ENCODE measurements at places on chromosomes 4 and X.

- DNase-seq: no peak
Observed at GRCh38 chr4:119314356-119314755, 7.6 kb downstream of the FABP2 start.

DNA sequence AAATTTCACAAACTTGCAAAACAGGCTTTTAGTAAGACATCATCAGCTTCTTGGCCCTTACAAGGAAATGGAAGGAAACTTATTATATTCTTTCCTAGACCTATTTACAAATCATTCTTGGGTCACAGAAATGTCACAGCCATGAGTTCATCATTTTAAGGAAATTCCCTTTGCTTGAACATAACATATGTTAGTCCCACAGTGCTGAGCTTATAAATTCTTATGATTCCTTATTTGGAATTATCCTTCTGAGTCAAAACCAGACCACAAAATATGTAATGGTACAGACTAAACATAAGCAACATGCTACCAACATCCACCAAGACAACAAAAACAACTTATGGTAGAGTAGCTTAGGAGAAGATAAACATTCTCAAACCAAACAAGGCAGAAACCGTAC, 236.9 kb upstream of the CTSO start:
- no peak for DNase-seq

GRCh38 chr4:133555671-133556070, 406.6 kb downstream of the PCDH10 start:
- DNase-seq: no peak

DNA sequence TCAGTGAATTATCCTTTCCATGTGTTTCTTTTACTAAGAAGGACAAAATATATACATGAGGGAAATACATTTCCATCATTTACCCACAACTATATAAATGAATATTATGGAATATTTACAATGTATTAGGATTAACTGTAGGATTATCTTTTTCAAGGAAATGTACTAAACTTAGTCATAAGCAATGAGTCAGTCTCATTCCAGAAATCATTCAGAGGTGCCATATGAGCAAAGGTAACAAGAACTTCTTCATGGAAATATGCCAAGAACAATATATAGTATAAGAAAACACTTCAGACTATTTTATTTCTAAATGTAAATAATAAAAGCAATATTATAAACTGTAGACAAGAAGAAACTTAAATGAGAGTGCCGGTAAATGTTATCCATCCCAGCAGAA, 67.1 kb downstream of the USP38 start:
- no peak for DNase-seq
